Progenitor cell of endocrine pancreas (in vitro differentiated cells): ENCODE measurements at places on chromosomes 2 and 18.

DNA sequence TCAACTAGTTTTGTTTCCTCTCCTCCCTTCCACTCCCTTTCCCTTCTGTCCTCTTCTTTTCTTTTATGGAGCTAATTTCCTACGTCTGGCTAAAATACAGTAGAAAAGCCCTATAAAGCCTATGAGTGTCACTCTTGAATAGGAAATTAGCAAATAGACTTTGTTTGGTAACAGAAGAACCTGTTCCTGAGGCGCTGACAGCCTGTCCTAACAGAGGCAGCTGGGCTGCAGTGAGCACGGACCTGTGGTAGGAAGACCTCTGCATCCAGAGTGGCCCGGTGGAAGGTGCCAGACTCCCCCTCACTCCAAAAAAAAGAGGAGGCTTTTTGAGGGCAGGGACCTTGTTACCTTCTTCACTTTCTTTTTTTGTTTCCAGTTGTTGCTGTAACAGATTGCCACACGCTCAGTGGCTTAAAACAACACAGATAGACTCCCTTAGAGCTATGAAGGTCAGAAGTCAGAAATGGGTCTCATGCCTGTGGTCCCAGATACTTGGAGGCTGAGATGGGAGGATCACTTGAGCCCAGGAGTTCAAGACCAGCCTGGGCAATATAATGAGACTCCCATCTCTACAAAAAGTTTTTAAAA lies 81.2 kb upstream of the TXNDC2 start:
- no peak overlapping the region for H3K4me3 ChIP-seq
- H3K27me3 ChIP-seq = peaks cover 6% of the 10 kb centered on the region
- no peaks in the 10 kb centered on the region for H3K36me3 ChIP-seq
- no peak overlapping the region for H3K27ac ChIP-seq
- no peak for DNase-seq
- H3K4me1 ChIP-seq = peaks cover 8% of the 10 kb centered on the region

DNA sequence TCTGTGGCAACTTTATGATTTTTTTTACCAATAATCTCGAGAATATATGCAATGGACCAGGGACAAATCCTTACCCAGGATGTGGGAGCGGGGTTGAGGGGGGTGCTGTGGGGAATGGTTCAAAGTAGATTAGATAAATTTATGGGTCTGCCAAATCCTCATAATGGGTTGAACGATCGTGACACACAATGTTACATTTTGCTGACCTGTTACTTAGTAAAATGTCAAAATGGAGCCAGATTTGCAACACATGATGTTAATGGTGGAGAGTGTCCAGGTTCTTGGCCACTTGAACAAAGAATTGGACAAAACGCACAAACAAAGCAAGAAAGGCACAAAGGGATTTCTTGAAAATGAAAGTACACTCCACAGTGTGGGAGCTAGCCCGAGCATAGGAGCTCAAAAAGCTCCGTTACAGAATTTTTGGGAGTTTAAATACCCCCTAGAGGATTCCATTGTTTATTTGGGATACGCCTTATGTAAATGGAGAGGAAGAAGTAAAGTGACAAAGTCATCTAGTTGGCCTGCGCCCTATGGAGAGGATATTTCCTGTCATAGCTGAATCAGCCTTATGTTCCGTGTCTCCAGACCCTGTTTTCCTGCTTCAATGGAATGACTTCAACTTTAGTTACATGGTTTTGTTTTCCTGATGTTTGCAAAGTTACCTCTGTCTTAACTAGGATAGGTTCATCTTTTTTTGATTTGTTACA lies 776.0 kb downstream of the DCC start:
- H3K36me3 ChIP-seq = no peaks in the 10 kb centered on the region
- no peaks in the 10 kb centered on the region for H3K27me3 ChIP-seq
- no peaks in the 10 kb centered on the region for H3K4me1 ChIP-seq
- no peak overlapping the region for H3K27ac ChIP-seq

- peaks cover 30% of the 10 kb centered on the region for H3K4me1 ChIP-seq
- peaks cover 65% of the 10 kb centered on the region for H3K27me3 ChIP-seq
- DNase-seq = no peak
- no peaks in the 10 kb centered on the region for H3K36me3 ChIP-seq
- no peak overlapping the region for H3K27ac ChIP-seq
Observed at GRCh38 chr18:47586418-47587070, 335.1 kb upstream of the SKOR2 start.

DNA sequence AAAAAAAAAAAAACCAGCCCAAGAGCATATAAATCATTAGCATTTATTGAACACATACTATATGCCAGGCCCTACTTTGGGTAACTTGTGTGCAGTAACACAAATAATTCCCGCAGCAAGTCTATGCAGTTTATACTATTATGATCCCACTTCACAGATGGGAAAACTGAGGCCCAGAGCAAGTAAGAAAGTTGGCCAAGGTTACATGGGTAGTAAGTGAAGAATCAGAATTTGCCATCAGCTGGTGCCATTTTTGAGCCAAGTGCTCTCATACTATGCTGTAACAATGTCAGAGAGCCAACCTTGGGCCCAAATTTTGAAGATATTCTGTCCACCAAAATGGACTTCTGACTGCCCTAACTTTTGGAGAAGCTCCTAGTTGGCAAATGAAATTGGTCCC lies 13.5 kb upstream of the PSD4 start:
- H3K4me1 ChIP-seq = peaks cover 37% of the 10 kb centered on the region
- H3K4me3 ChIP-seq = no peak overlapping the region
- H3K27me3 ChIP-seq = no peaks in the 10 kb centered on the region
- no peak for DNase-seq
- no peaks in the 10 kb centered on the region for H3K36me3 ChIP-seq

GRCh38 chr18:24022161-24022560 lies 7.6 kb downstream of the TTC39C start:
- no peak overlapping the region for H3K27ac ChIP-seq
- no peak overlapping the region for H3K4me3 ChIP-seq
- DNase-seq = no peak
- peaks cover 8% of the 10 kb centered on the region for H3K4me1 ChIP-seq
- H3K27me3 ChIP-seq = no peaks in the 10 kb centered on the region
- peaks cover 2% of the 10 kb centered on the region for H3K36me3 ChIP-seq
